ENCODE measurements at places on chromosomes 4 and X.

DNA sequence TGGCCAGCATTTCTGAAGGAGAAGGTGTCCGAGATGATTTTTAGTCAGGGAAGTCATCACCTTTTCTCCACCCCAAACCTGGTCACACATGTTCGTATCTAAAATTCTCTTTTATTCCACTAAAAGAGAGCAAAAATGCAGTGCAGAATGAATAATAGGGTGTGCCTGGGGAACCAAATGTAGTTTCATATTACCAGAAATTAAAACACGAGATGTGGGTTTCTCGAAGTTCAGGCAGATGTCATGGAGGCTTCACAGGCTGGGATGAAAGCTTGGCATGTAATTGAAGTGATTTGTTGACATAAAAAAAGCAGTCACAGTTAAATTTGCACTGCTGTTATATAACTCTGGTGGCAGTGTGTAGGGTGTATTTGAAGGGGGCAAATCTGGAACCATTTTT is 165.5 kb upstream of the PDE5A start:
- DNase-seq: peak; percentile 50

DNA sequence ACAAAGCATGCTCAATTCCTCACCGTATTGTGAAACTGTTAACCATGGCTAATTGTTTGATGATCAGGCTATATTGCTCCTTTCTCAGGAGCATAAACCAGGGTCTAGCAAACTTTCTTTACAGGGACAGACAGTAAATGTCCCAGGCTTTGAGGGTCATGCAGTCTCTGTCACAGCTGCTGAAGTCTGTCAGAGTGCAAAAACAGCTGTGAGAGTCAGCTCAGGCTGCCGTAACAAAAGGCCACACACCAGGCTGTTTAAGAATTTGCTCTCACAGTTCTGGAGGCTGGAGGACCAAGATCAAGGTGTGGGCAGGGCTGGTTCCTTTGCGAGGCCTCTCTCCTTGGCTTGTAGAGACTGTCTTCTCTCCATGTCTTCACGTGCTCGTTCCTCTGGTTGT is 75.6 kb downstream of the GPR143 start:
- no peak for DNase-seq

GRCh38 chrX:123049071-123049625 is 134.9 kb upstream of the GRIA3 start:
- DNase-seq: no peak

DNA sequence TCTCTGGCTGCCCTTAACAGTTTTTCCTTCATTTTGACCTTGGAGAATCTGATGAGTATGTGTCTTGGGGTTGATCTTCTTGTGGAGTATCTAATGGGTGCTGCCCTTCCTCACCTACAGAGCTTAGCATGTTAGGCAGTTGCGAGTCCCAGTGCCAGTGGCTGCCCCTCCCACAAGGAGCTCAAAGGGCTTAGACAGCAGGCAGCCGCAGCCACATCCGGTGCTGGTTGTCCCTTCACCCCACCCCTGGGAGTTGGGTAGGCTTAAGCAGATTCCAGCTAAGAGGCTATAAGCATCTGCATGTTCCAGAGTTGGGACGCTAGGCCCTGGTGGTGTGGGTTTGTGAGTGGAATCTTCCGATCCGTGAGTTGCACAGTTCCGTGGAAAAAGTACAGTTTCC is 322.1 kb upstream of the ARX start:
- DNase-seq: no peak
